Stimulated activated CD8-positive, alpha-beta memory T cell treated with anti-CD3 and anti-CD28 coated beads, Interleukin-4, amount 100 ng/mL, for 1 hour (primary cell): ENCODE measurements at places on chromosomes 1 and 21.

GRCh38 chr1:50271968-50272578 is 151.2 kb downstream of the DMRTA2 start:
- DNase-seq, result no peak

DNA sequence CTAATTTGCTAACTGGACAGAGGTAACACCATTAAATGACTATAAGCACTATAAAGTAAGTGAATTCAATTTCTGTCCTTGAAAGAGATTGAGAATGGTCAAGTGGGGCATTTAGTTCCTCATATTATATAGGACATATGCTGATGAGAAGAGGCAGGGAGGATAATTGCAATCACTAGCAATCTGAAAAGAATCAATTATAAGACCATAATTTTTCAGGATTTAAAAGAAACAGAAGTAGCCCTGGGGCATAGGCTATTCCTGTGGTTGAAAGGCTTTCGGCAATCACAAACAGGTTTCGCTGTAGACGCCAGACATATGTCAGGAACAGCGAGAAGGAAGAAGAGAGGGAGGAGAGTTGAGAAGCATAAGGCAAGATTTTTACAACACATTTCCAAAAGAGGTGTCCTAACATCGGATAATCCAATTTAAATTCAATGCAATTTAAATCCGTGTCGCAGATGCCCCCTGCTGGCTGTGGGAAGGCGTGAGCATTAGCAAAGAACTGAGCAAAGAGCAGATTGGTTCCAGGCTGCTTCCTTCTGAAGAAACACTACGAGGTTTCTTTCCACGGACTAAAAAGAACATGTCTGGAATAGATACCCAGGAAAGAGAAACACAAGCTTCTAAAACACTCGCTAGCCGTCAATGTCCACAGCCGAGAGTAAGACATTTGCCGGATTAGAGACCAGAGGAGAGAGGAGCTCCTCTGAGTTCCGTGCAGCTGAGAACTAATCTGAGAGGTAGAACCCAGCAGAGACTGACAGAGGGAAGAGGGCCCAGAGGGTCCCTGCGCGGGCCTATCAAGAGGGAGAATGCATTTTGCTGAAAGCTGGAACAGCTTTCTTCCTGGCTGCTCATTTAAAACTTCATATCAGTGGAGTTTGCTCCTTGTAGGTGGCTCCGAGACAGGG is 27.9 kb downstream of the RGS5 start:
- DNase-seq, result no peak

- DNase-seq, result no peak
Observed at GRCh38 chr21:35204850-35205541, 155.9 kb upstream of the RUNX1 start.

DNA sequence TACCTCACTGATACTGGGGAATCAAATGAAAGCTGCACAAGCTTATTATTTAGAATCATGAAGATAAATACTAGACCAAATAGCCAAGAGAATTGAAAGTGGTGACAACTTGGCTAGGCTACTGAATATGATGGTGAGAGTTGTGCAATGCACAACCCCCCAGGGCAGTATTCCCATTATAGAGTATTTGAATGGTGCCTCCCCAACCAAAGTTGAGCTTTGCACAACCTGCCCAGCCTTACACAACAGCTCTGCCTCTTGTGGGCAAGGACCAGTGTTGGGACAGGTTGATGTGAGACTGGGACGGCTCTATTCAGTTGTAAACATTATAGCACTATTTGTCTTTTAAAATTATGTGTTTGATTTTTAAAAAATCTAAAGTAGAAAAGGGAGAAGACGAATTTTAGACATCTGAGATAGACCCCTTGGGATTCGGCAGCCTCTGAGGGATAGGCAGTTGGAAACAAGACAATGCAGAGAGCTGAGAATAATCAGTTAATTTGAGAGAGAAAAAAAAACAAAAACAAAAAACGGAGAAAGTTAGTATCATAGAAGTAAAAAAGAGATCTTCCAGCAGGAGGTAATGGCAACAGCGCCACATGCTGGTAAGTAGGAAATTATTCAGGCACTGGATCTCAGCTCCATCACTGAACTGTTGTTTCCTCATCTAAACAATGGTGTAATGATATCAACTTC is 91.0 kb upstream of the KCNA3 start:
- no peak for DNase-seq

DNA sequence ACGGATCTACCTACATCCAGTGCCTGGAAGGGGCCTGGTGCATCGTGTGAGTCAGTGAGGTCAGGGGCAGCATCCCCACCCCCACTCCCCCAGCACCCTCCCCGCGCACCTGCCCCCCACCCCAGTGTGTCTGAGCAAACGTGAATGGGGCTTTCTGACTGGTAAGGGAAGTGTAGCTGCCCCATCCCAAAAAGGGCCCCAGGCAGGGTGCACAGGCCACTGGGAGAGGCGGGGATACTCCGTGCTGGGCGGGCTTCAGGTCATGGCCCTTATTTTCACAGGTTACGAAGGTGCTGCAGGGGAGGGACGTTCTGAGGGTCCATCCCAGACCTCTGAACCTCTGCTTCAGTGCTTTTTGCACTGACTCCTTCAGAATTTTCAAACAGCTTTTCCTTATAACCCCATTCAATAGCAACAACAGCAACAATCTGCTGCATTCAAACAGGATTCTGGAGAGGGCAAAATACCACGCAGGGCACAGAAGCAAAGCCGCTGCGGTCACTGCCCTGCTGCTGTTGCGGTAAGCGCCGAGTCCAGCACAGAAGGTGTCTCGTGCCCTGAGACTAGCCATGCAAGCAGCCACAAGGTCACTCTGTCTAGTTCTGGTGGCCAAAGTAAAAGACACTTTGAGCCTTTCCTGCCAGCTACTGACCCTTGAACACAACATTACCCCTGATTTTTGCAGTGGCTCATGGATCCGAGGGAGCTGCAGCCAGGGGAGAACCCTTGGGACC is 10.3 kb downstream of the TTC34 start:
- no peak for DNase-seq

DNA sequence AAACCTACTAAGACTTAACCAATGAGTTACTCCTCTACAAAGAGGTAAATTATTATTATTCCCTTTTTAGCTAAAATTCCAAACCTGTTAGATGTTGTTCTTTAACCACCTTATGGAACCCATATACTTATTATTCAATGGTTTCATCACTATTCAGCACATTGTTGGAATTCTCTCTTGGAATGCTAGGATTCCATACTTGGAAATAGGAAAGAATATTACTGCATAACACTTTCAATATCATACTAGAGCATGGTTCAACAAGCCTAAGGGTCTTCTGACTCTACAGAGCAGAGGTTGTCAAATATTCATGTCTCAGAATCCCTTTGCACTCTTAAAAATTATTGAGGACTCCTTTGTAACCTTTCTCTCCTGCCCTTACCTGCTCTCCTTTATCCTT is 69.4 kb downstream of the DEGS1 start:
- no peak for DNase-seq

- DNase-seq, result no peak
Observed at GRCh38 chr1:26535201-26535600, 5.6 kb downstream of the RPS6KA1 start.

DNA sequence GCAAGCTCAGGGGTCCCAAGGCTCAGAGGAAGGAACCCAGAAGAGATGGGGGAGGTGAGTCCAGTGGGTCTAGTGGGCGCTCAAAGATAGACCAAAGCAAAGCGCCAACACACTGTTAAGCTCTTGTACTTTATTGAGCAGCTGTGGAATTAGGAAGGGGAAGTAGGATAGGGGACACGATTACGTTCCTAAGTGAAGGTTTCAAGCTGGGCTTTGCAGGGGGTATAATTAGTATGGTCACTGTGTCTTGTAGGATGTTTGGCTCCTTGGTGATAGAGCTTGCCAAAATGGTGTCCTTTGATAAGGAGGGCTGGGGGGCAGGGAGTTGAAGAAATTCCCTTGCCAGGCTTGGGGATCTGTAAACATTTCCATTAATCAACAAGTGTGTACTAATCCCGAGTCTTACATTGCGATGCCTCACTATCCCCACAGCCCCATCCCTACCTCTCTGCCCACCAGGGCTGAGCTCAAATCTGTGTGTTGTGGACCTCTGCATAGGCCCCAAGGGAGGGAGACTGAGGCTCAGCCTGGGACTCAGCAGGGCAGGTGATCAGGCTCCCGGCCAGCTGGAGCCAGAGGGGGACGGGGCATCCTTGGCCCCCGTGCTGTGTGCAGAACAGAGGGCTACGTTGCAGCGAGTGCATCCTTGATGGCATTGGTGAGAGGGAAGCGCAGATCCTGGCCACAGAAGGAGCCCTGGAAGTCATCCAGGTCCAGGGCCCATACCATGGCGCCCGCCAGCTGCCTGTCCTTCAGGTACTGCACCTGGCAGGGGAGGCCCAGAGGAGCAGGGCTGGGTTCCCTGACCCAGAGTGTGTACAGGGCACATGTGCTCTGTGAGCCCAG is 3.4 kb upstream of the MYBPH start:
- DNase-seq, result no peak

DNA sequence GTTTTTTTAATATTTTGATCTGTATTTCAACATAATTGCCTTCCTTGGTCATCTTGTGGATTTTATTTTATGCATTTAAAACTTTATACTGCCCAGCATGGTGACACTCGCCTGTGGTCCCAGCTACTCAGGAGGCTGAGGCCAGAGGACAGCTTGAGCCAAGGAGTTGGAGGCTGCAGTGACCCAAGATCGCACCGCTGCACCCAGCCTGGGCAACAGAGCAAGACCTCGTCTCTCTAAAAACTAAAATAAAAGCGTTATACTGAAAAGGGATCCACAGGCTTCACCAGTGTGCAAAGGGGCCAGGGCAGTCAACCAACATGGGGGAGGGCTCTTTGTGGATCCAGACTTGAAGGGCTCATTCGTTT is 1.4 kb downstream of the NID1 start:
- no peak for DNase-seq

GRCh38 chr1:10528066-10529014 is 53.6 kb downstream of the PEX14 start:
- DNase-seq, result no peak

GRCh38 chr1:214354440-214355148 is 73.6 kb downstream of the SMYD2 start:
- no peak for DNase-seq

DNA sequence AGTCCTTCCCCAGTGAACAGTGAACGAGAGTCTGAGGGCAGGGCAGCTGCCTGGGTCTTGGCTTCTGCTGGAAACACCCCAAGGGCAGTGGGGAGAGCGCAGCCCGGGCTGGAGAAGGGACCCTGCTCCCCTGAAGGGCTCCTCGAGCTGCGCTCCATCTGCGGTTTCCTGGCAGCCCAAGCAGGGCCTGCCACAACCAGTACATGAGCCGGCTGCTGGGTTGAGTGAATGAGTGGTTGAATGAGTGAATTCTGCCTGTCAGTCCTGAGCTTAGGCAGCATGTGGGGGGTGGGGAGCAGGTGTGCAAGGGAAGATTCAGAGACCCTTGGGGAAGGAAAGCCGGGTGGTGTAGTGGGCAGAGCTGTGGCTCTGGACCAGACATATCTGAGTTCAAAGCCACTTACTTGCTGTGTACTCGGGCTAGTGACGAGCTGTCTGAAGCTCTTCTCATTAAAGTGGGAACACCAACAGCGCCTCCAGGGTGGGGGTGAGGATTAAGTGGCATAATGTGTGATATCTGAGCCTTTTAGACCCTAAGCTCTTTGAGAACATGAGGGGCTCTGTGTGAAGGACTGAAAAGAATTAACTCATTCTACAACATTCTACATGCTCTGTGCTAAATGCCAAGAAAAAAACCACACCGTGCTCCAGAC is 3.7 kb downstream of the OPRD1 start:
- no peak for DNase-seq

DNA sequence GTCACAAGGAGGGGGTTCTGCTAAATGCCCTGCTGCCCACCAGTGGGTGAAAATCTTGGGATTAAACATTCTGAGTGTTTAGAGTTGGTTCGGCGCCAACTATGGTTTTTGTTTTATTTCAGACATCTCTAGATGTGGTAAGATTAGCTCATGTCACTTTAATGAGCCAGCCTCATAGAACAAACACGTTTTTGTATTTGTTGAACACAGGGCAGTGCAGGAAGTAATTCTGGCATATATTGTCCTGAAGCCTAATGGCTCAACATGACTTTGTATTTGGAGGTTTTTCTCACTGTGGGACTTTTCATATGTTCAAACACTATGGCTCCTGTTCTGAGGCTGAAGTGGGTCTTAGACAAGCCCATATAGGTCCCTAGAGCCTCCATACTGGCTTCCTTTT is 107.8 kb downstream of the NGF start:
- DNase-seq, result no peak

DNA sequence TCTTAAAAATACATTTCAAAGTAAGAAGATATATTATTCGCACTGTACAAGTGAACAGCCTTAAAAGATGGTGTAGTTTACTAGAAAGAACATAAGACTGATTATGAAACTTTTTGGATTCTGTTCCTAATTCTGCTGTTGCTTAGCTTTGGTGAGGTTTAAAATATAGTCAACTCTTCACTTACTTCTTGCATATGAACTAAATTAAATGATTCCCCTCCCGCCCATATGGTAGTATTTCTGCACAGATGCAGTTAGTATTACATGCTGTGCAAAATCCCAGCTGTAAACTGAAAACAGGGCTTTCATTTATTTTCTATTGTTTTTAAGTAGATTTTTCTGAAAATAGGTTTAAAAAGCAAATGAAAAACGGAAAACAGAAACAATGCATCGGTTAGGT is 345.4 kb upstream of the NCAM2 start:
- no peak for DNase-seq
